ENCODE measurements at places on chromosomes 13 and 19.

GRCh38 chr13:49620170-49620621 is 8.1 kb upstream of the ARL11 start:
- no peak for DNase-seq

- DNase-seq, result no peak
Observed at GRCh38 chr13:42275098-42275471, 3.1 kb downstream of the AKAP11 start.

GRCh38 chr19:14786421-14786851 is 8.1 kb upstream of the ADGRE2 start:
- DNase-seq, result peak; percentile 11

DNA sequence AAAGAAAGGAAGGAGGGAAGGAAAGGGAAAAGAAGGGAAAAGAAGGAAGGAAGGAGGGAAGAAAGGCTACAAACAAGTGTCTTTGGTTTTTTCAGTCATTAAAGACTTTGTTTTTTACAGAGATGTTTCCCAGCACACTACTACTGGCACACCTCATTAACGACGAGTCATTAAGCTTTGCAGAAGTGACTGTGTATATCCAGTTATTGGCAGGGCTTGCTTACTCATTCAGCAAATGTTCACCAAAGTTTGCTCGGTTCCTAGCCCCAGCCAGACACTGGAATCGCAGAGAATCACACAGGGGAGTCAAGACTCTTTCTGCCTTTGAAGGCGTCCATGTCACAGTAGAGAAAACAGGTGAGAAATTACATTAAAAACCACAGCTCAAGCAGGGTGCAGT is 4.3 kb downstream of the NLRP12 start:
- peak; percentile 30 for DNase-seq

- peak; percentile 70 for DNase-seq
Observed at GRCh38 chr19:32976223-32976805, 4.3 kb downstream of the FAAP24 start.

DNA sequence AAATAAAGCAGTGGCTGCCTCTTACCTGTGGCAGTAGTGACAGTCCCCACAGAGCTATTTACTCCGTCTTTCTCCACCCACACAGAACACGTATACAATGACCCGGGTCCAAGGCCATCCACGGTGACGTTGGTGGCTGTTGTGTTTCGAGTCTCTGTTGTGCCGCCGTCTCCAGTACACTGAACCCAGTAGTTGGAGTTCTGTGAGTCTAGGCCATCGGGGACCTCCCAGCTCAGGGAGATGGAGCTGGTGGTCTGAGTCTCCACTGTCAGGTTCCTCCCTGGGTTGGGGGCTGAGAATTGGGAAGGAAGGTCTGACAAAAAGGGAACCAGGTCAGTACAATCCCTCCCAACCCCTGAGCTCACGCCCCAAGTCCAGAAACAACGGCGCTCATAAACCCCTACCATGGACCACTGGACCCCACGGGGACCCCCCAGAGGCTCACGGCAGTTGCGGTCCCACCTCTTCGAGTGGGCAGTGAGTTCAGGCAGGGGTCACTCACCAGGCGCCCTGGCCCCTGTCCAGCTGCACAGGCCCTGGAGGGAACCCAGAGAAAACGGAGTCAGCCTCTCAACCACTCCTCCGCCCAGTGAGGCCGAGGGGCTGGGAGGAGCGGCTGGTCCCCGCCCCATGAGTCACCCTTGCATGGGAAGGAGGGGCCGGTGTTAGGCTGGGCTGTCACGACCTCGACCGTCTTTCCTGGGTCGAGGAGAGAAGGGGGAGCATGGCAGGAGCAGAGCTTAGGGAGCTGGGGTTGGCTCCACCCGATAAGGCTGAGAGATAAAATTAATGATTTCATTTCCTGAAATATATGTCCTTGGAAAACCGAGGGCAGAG is 2.4 kb downstream of the PTPRH start:
- DNase-seq, result peak; percentile 87

GRCh38 chr13:39810091-39810877 is 154.8 kb downstream of the COG6 start:
- DNase-seq, result no peak

DNA sequence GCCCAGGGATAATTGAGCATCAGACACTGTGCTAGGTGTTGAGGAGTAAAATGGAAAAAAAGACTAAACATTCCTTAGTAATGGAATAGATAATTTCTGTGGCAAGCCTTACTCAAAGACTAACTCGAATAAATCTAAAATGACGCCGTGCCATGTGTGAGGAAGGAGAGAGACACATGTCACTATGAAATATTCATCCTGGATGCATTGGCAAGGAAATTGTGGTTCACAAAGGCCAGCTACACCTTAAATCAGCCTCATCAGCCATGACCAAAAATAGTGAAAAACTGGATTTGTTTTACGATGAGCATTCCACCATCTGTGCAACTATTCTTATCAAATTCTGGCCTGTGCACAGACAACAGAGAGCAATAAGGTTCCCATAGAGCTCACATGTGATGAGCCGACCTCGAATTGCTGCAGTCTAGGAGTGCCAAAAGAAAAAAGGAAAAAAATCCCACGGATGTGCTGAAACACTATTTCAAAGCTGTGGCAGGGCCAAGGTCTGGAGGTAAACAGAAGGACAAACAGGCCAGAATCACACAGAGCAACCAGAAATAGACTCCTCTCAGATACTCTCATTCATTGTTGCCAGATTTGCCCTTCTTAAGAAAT is 505.7 kb downstream of the EFNB2 start:
- no peak for DNase-seq

DNA sequence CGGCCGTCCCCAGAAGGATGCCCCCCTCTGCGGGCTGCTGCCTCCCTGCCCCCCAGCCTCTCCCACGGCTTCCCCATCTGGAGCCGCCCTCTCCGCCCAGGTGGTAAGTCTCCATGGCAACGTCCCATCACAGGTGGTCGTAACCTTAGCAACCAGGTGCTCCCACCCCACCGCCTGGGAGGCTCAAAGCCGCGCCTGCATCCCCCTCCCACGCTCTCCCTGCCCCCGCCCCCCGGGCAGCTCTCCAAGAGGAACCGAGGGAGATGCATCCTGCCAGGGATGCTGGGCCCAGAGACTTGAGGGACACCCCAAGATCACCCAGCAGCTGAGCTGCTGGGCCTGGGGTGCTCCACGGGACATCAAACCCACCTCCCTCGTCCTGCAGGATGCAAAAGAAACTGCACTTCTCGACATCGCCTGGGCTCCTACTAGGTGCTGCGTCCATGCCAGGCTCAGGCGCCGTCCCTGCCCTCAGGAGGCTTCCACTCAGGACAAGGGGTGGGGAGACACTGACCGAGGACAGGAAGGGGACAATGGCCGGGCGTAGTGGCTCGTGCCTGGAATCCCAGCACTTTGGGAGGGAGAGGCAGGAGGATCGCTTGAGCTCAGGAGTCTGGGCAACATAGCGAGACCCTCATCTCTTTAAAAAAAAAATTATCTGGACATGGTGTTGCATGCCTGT is 5.0 kb upstream of the LINGO3 start:
- DNase-seq, result no peak

- DNase-seq, result no peak
Observed at GRCh38 chr19:6911523-6911922, 24.1 kb downstream of the ADGRE1 start.

- no peak for DNase-seq
Observed at GRCh38 chr19:3113100-3114017, 19.2 kb downstream of the GNA11 start.

DNA sequence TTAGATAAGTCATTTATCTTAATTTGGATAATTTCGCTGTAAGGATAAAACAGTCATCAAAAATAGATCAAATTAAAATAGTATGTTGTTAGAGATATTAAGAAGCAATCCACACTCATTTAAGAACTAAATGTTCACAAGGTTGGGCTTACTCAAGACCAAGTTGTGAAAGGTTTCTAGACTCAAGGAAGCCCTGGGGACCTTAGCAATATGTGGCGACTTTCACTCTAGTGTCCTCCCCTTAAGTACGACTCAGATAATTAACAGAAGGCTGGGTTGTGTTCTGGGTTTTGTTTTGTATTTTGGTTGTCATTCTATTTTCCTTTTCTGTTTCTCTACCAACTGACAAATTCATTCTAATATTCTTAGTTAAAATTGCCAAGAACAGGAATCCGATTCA is 1008.0 kb downstream of the PCDH9 start:
- no peak for DNase-seq

DNA sequence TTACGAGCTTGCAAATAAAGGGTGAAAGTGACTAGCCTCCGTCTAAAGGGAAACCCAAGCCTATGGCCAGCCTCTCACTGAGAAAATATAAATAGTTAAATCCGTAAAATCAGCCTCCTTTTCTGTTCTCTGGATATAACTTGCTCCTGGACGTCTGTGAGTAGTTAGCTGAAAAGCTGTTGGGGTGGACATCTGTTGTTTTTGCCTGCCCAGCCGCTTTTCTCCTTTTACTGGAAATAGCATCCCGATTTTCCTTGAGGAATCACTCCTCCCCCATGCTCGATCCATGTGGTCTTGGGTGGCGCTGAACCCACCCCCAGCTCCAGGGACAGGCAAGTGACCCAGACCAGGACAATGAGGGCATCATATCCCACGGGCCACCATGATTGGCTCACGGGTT is 291.5 kb upstream of the ZNF507 start:
- no peak for DNase-seq

- DNase-seq, result no peak
Observed at GRCh38 chr13:32955881-32956594, 60.2 kb upstream of the KL start.

GRCh38 chr19:42081584-42082203 is 5.7 kb downstream of the ZNF574 start:
- peak; percentile 69 for DNase-seq

DNA sequence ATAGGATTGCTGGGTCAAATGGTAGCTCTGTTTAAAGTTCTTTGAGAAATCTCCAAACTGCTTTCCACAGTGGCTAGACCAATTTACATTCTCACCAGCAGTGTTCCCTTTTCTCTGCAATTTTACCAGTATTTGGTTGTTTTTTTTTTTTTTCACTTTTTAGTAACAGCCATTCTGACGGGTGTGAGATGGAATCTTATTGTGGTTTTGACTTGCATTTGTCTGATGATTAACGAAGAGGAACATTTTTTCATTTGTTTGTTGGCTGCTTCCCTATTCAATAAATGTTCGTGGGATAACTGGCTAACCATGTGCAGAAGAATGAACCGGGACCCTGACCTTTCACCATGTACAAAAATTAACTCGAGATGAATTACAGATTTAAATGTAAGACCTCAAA is 31.2 kb downstream of the CYP4F2 start:
- DNase-seq, result no peak

DNA sequence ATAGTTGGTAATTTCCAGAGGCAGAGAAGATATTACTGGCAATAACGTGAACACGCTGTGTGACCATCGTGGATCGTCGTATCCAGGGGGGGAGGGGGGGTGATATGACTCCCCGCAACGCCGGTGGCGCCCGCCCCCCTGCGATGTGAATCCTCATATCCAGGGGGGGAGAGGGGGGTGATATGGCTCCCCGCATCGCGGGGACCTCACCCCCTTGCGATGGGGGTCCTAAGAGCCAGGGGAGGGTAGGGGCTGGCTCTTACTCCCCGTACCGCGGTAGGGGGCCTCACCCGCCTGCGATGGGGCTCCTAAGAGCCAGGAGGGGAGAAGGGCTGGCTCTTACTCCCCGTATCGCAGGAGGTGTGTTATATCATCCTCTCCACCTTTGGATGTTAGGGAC is 31.3 kb upstream of the RGCC start:
- no peak for DNase-seq

DNA sequence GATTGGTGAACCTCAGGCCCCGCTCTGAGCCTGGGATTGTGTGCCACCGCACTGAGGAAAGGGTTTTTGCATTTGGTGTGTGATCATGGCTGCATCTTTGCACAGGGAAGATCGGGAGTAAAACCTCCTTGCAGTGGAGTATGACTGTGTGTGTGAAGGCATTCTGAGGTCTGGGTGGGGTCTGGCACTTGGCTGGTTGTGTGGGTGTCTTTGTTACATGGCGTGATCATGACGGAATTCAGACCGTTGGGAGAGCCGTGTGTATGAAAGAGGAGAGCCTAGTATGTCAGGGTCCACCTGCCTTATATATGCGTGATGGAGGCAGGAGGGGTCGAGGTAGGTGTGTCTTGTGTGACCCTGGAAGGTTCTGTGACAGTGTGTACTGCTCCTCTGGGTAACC is 740 bp upstream of the BEST2 start:
- DNase-seq, result no peak

DNA sequence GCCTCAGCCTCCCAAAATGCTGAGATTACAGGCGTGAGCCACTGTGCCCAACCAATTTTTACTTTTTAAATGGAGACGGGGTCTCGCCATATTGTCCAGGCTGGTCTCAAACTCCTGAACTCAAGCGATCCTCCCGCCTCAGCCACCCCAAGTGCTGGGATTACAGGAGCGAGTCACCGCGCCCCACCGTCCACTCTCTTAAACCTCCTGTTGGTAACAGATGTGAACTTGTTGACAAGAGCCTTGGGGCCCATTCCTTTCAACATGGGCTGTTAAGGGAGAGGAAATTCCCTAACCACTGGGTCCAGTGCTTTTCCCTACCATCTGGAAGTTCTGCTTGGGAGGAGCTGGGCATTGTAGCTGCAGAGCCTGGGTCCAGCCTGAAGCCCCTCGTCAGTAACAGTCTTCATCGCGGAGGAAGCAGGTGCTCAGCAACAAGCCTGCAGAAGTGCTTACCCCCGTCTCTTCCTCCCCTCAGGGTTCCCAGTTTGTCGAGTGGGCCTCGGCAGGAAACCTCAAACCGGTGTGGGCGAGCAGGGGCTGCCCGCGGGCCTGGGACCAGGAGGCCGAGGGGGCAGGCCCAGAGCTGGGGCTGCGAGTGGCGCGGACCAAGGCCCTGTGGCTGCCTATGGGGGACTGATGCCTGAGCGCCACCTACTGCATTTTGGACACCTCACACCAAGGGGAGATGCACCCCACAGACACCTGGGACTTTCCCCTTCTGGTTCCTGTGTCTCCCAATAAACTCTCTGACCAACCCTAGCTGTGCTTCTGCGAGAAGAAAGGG is 4.0 kb upstream of the FLT3LG start:
- DNase-seq, result no peak

DNA sequence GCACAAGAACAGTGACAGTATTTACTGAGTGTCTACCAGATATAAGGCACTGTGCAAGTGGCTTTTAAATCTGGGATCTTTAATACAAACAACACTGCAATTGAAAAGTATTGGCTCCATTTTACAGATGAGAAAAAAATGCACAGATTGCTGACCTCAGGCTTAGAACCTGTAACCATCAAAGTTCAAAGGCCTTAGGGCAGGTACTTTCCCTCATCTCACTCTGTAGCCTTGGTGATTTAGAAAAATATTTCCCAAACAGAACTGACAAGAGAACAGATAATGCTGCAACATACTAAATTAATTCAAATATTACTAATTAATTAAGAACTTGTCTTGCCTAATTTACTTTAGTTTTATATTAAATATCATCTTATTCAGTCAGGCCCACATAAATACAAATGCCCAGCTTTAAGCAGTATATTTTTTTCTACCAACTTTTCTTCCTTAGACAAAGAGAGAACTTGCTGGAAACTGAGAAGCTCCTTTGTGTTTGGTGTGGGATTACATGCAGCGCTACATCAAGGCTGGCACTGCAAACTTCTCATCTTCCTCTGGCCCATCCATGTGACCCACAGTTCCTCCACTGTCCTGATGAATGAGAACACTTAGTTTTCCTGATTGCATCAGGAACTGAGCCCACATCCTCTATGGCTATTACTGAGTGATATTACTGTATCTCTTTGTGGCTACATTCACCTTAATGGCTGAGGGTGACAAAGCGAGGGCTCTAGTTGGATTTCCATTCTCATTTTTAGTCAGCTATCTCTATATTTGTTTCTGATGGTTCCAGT is 302.1 kb downstream of the ENOX1 start:
- DNase-seq, result no peak
